ENCODE measurements at places on chromosomes 7 and 10.

- no peak for DNase-seq
Observed at GRCh38 chr7:66015440-66016130, 33.6 kb upstream of the GUSB start.

GRCh38 chr7:5773661-5774086 is 7.8 kb downstream of the RNF216 start:
- DNase-seq = peak; percentile 70

DNA sequence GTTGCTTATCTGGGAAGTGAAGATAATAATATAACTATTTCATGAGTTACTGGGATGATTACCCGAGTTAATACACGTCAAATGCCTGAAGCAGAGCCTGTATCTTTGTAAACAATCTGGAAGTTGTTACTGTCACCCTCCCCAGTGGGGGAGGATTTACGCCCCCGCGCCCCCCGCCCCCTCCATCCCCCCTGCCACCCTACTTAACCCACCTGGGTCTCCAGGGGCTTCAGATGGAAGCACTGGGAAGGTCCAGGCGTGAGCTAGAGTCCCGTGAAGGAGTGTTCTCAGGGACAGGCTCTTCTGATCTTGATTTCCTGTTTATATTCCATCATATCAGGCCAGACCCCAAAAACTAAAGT is 691 bp upstream of the PPA1 start:
- DNase-seq = no peak

DNA sequence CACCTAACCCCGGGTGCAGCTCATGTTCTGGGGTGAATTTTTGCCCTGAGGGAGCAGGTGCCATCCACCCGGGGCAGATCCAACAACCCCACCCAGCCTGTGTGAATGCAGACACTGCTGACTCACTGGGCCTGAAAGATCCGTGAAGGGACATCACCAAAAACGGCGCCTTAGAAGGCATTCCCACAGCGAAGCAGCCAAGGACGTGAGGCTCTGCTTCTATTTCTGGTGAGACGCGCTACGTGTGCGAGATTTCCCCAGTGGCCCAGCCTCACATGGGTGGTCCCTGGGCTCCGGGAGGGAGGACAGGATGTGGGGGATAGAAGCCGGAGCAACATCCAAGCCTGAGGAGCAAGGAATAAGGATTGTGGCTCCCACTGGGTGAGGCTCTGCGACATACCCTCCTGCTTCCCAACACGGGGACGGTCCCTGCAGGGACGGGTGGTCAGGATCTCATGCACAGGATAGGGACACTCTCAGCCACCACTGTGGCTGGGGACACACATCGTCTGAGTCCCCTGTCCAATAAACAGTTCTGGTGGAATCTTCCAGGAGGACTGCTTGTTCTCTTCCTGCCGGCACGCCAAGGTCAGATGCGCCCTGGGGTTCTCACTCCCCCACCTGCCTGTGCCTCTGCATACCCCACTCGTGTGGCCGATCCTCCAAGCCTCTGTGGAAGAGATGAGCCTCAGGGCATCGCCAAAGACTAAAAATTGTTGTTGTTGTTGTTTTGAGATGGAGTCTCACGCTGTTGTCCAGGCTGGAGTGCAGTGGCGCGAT is 70.2 kb downstream of the ZRANB1 start:
- no peak for DNase-seq

DNA sequence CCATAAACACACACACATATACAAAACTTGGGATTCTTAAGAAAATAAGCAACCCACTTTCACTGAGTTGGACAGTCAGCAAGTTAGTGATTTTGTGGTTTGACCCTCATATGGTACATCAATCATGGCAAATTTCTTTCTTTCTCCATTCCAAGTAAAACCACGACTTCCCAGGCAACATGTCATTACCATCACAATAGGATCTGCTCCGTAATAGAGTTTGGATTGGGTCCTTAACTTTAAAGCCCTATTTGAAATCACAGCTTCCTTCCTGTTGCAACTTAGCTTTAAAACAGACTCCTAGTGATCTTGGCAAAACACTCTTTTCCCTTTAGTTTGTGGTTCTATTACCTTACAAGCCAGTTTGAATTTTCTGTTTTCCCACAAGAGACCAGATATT is 483.6 kb downstream of the INHBA start:
- no peak for DNase-seq

DNA sequence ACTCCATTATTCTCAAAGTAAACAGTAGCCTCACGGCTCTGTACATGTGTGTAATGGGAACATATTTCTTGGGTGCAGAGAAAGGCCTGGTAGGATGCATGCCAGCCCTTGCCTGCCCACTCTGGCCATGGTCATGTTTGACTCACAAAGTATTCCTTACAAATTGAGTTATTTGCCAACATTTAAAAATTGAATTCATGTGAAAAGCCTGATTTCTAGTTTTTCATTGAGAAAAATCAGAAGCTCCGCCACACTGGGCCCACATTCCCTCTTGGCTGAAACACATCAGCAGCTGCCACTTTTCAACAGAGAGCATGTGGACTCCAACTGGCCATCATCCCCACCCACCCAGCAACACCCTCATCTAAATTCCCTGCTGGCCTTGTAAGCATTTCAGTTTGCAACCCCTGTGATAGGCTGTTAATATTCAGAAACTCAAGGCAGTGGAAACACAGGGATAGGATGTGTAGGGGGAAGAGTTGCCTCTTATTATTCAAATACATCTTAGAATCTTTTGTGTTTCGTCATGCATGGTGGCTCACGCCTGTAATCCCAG is 40.9 kb downstream of the CDH23 start:
- DNase-seq = no peak

DNA sequence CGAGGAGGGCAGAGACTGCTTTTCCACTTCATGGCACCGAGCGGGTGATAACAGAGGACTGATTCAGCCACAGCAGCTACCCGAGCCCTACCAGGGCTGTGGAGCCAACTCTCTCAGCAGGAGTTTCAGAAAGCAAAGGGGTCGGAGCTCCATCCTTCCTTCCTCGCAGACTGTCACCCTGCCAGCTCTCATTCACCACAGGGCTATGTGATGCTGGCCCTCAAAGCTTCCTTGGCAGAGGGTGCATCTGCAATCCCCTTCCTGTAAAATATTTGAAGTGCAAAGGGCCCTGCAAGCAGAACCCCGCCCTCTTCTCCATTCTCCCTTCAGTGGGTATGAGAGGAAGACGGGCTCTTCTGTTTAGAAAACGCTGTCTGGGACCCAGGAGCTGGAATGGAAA is 105.3 kb upstream of the LYZL2 start:
- no peak for DNase-seq

- no peak for DNase-seq
Observed at GRCh38 chr10:36761121-36761520, 364.3 kb upstream of the ANKRD30A start.

DNA sequence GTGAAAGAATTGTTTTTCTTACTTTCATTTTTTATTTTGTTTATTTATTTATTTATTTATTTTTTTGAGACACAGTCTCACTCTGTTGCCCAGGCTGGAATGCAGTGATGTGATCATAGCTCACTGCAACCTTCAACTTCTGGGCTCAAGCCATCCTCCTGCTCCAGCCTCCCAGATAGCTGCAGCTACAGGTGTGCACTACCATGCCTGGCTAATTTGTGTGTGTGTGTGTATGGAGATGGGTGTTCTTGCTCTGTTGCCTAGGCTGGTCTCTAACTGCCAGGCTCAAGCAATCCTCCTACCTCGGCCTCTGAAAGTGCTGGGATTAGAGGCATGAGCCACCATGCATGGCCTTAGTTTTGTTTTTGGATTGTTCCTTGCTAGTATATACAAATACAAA is 55.4 kb upstream of the TRIM8 start:
- no peak for DNase-seq

GRCh38 chr10:13316635-13317311 is 16.9 kb upstream of the PHYH start:
- DNase-seq = no peak

- DNase-seq = no peak
Observed at GRCh38 chr7:111678281-111678680, 116.0 kb upstream of the IMMP2L start.

GRCh38 chr7:80498481-80499349 is 13.1 kb downstream of the GNAT3 start:
- DNase-seq = no peak

- no peak for DNase-seq
Observed at GRCh38 chr10:96374639-96374984, 15.8 kb upstream of the OPALIN start.

DNA sequence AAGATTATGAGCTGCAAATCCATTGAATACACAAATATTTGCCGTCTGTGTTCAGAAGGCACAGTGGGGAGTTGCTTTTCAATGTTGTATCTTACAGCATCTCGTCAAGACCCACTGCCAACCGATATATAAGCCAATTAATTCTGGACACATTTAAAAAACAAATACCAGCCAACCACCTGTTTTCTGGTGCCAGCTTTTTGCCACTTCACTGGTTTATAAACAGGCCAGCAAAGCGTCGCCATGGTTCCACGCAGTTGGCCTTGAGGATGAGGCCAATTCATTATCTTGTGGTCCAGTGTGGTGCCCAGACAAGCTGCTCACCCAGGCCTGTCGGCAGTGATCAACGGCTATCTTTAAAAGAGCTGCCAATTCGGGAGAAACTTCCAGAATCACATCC is 321.0 kb downstream of the TCERG1L start:
- no peak for DNase-seq

DNA sequence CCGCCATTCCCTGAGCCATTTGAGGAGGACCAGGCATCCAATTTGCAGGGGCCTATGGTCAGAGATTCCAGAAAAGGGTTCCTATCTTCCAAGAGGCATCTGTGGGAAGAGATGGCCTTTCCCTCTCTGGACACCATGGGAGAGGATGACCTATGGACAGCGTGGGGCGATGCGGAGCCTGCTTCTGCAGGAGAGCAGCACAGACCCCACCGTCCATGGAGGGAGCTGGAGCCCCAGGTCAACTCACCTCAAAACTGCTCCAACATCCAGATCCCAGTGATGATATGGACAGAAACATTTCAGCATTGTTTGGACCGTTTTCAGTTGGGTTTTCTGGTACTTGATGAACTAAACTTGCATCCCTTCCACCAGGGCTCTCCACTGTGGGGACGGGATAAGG is 34.0 kb upstream of the FOXK1 start:
- no peak for DNase-seq

DNA sequence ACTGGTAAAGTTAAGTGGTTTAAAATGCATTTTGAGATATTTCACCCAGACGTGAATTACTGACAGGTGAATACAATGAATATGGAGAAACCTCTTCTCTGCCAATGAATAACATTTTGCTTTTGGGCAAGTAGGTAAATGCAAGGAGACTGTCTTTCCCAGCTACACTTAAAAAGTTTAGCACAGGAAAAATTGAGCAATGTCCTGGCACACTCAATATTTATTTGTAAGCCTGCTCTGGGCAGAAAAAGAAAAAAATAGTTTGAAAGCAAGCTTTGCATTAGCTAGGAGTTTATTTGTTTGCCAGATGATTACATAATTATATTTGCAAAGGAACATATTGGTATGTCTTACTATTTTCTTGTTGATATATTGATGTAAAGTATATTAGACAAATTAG is 624.2 kb downstream of the ACTR3B start:
- no peak for DNase-seq

DNA sequence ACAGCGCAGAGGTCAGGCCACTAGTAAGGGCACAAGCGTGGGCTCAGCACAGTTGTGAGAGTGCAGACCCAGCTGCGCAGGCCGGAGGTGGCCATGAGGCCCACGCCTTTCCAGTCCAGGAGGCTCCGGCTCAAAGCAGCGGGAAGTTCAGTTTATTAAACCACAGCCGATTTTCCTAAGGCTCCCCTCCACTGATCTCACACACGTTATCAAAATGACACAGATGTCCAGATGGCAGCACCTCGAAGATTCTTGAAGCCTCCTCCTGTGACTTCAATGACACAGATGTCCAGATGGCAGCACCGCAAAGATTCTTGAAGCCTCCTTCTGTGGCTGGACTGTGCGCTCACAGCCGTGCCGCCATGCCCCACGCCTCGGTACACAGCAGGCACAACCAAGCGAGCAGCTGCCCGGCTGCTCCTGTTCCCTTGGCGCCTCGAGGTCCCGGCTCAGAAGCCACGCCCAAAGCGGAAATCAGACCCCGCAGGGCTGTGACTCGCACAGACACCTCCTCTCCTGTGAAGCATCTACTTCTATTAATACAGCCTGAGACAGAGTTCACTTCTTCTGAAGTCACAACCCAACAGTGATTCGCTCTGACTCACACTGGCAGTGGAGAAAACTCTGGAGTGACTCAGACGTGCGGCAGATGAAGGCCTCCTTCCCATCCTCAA is 122.7 kb downstream of the MAD1L1 start:
- DNase-seq = peak; percentile 77

- no peak for DNase-seq
Observed at GRCh38 chr10:128571745-128572144, 445.5 kb upstream of the MKI67 start.

- no peak for DNase-seq
Observed at GRCh38 chr10:123425680-123426079, 240.5 kb upstream of the GPR26 start.

GRCh38 chr10:29618341-29619171 is 16.2 kb downstream of the SVIL start:
- DNase-seq = no peak

GRCh38 chr7:25375805-25376600 is 147.7 kb upstream of the NPVF start:
- DNase-seq = no peak

DNA sequence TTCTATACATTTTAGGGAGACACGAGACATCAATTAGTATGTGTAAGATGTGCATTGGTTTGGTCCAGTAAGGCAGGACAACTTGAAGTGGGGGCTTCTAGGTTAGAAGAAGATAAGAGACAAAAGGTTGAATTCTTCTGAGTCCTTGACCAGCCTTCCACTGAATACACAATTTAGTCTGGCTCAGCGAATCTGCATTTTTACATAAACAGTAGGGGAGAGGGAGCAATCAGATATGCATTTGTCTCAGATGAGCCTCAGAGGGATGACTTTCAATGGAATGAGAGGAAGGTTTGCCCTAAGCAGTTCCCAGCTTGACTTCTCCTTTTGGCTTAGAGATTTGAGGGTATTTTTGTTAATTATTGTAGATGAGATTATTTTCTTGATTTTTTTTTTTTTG is 20.0 kb upstream of the C10orf90 start:
- DNase-seq = no peak

- no peak for DNase-seq
Observed at GRCh38 chr10:133022776-133023100, 65.0 kb upstream of the ADGRA1 start.

DNA sequence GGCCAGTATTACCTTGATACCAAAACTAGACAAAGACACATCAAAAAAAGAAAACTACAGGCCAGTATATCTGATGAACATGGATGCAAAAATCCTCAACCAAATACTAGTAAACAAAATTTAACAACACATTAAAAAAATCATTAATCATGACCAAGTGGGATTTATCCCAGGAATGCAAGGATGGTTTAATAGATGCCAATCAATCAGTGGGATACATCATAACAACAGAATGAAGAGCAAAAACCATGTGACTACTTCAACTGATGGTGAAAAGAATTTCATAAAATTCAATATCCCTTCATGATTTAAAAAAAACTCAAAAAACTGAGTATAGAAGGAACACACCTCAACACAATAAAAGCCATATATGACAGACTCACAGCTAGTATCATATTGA is 25.2 kb upstream of the UBN2 start:
- DNase-seq = no peak

GRCh38 chr10:58189269-58189668 is 78.4 kb downstream of the IPMK start:
- DNase-seq = no peak

All from activated naive CD4-positive, alpha-beta T cell treated with anti-CD3 and anti-CD28 coated beads, Interleukin-2, amount 50 U/mL, for 72 hours (primary cell).